ENCODE measurements at places on chromosomes 7 and 10.

DNA sequence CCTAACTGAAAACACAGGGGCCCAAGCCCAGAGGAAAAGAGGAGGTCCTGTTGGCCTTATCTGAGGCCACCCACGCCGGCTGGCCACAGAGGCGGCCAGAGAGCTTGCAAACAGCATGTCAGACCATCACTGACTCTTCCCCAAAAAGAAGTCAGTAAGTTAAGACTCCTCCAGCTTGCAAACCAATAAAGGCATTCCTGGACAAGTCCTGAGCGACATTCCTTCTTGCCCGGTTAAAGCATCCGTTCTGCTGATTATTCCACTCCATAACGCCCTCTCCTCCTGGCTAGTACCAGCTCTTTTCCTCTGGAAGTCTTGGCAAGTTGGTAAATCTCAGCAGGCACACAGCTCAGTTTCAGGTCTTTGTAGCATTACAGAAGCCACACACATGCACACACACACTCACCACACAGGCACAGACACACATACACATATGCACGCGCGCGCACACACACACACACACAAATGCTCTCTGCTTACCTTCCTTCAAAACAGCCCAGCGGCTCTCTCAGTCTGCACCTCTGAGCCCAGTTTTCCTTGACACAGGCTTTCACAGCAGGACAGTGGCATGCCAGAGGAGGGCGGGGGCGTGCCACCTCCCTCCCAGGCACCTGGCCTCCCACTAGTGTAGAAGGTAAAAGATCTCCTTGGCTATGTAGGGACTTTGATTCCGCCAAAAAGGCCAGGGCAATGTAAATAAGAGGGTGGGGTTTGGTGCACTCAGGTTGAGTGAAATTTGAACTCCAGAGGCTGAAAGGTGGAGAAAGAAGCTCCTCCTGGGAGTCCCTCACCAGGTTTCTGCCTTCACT is 201.4 kb downstream of the TNS3 start:
- DNase-seq: no peak

DNA sequence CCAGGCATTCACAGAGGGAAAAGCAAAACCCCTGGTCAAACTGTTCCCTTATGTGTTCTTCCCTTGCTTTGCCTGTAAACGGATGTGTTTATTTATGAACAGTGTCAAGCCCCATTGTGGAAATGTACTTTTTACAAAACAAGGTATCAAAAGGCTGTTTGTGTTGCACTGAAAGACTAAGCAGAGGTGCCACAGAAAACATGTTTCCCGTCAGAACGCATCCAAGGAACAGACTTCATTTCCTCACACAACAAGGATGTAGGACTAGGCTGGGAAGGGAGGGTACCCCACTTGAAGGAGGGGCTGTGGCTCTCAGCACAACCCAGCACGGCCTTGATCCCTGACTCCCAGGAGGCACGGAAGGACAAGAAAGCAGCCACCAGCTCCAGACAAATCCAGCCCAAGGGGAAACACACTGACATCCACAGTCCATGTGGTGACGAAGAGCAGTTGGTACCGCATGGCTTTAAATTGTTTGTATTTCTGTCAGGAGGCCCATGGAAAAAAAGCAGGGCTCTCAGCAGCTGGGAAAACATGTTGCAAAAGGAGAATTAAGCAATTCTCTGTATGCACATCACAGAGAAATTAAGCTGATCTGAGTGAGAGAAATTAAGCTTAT is 85.6 kb downstream of the RNF216 start:
- DNase-seq: no peak

- no peak for DNase-seq
These were observed 126.3 kb upstream of the CELF2 start for GRCh38 chr10:10891124-10892082.

DNA sequence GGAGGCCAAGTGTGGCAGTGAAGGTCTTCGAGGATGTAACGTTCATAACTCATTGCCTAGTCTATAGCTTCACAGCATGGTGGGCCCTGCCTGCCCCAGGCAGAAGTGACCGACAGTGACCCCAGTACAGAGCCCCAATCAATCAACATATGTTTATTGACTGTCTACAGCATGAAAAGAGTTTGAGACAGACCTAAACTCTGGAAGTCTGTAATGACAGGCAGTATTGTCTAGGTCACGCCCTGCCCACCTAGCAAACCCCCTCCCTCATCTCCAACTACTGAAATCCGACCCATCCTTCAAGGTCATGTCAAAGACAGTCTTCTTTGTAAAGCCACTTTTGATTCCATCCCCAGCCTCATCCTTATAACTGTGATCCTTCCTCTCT is 43.9 kb downstream of the LYZL1 start:
- DNase-seq: no peak

DNA sequence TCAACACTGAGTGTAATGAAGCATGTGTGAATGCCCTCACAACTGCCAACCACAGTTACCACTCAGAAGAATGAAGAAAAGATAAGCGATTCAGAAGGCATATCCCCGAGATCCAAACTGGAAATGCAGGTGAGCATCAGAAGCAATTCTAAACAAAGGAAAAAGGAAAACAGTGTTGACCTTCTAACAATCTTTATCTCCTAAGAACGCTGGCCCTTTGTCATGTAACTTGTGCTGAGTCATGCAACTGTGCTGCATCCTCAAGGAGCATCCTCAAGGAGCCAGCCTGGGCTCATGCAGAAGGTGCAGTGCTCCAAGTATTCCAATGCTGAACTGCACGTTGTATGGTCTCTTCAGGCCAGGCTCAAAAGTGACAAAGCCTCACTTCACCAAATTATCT is 30.6 kb downstream of the SEC61G start:
- DNase-seq: no peak

DNA sequence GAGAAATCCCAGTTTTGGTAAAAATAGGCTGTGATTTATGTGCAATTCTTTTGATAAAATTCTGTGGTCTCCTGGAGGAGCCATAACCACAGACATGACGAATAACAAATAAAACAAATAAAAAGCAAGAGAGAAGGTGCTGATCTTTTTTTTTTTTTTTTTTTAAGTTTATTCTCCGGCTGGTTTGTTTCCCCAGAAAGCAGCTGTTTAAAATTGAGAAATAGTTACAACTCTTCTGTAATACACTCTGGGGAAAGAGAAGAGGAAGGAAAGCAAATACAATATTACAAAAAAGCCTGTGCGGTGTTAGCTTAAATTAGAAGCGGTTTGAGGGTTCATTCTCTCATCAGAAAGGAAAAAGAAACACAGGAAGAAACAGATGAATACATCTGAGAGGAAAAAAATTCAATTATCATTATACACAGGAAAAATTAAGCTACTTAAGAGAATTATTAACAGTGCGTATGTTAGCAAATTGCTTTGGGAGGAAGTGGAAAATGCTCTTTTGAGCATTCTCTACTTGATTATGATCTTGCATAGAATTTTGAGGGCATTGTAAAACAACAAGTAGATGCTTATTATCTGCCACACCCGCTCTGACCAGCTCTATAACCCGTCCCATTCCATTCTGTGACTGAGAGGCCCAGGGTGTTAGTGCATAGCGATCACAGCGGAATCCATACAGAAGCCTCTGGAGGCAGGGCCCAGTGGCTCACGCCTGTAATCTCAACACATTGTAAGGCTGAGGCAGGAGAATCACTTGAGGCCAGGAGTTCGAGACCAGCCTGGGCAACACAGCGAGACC is 40.6 kb upstream of the WAC start:
- DNase-seq: no peak

DNA sequence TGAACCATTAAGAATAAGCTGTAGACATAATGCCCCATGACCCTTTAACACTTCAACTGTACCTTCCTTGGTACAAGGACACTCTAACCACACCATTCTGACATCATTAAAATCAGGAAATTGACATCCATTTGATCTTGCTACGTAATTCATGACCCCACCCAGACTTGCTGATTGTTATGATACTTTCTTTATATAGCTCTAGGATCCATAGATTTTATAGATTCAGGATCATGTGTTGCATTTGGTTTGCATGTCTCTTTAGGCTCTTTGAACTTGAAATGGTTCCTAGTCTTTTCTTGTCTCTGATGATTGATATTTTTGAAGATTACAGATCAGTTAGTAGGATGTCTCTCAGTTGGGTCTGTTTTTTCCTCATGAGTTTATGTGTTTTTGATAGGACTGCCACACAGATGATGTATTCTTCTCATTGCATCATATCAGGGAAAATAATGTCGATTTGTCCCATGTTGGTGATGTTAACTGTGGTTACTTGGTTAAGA is 13.5 kb downstream of the CCM2 start:
- DNase-seq: no peak

- no peak for DNase-seq
These were observed 28.0 kb downstream of the DLD start for GRCh38 chr7:107918948-107919347.

DNA sequence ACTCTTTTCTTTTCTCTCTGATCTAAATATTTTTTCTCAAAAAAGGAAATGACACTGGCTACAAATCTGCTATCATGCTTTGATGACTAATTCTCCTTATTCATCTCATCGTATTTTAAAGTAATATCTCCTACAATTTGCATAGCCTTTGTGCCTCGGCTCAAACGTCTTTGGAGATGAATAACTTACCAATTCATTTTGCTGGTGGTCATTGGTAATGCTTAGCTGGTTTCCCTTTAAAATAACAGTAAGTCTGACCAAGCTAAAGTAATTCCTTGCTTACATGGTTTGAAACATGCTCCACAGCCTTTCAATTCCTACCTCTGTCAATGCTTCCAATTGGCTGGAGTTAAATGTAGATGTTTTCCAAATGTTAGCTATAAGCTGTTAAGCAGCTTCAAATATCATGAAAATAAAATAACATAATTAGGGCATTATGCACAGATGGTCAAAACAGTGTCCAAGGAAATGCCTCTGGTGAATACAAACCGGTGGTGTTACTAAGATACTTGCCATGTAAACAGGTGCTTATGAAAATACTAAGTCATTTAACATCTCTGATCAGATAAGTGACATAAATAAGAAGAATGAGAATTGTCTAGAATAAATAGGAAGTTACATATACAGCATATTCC is 435.0 kb downstream of the POM121L12 start:
- no peak for DNase-seq

- DNase-seq: no peak
These were observed at the start of gene RBM20 for GRCh38 chr10:110643653-110644597. TSS of gene RBM20 (plus strand) at chr10:110644336. CDS start at chr10:110644455, 119 bp downstream.

GRCh38 chr10:3782451-3783315 is 2.3 kb downstream of the KLF6 start:
- peak; percentile 67 for DNase-seq

DNA sequence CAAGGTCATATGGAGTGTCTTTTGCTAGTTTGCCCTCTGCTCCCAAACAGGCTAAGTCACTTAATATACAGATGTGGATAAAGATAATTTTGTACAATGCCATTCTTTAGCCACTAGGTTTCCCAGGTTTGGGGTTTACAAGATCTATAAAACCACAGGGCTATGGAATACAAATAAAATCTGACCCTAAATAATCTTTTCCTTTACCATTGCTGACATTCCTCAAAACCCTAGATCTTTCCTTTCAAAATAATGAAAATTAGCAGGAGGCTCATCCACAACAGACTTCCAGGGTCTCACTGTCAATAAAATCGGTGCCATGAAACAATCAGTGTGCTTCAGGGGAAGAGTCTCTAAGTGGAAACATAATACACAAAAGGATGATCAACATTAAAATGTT is 148.4 kb downstream of the CPEB3 start:
- DNase-seq: no peak

DNA sequence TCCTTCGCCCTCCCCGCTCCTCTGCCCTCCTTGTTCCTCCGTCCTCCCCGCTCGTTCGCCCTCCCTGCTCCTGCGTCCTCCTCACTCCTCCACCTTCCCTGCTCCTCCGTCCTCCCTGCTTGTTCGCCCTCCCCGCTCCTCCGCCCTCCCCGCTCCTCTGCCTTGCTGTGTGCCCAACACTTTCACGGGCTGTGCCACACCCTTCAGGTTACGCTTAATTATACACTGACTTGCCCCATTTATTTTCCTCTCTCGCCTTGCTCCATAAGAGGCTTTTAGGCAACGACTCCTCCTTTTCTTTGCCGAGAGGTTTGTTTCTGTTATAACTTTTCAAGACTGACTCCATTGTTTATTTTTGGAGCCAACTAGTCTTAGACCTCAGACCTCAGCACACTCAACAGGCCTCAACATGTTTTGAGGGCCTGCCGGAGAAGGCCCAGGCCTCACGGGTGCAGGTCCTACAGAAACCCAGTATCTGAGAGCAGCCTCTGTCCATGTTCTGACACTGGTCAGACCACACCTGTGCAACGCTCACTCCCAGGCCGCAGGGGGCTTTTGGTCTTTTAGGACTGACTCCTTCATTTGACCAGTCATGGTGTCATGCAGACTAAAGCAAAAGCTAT is 18.2 kb upstream of the PRKAG2 start:
- no peak for DNase-seq

DNA sequence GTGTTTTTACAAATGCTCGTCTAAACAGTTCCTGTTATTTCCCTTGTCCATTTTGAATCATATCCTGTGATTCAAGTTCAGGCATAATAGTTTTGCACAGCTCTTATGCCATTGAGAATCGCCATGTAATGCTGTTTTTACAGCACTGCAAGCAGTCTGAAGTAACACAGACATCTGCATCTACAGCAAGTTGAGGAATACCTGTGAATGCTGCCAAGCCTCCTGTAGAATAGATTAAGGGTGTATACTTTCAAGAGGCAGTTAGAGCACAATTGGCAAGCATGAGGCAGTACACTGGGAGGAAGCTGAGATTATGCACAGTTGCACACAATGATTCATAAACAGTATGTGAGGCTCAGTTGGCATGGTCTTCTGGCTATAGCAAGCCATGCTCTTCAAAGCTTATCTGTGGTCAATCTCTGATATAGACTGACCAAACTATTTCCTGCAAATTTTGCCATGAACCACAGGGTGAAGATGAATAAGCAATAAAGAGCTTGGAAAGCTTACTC is 121.9 kb upstream of the AKR1E2 start:
- no peak for DNase-seq

GRCh38 chr10:100934084-100934659 is 21.4 kb downstream of the SLF2 start:
- no peak for DNase-seq

DNA sequence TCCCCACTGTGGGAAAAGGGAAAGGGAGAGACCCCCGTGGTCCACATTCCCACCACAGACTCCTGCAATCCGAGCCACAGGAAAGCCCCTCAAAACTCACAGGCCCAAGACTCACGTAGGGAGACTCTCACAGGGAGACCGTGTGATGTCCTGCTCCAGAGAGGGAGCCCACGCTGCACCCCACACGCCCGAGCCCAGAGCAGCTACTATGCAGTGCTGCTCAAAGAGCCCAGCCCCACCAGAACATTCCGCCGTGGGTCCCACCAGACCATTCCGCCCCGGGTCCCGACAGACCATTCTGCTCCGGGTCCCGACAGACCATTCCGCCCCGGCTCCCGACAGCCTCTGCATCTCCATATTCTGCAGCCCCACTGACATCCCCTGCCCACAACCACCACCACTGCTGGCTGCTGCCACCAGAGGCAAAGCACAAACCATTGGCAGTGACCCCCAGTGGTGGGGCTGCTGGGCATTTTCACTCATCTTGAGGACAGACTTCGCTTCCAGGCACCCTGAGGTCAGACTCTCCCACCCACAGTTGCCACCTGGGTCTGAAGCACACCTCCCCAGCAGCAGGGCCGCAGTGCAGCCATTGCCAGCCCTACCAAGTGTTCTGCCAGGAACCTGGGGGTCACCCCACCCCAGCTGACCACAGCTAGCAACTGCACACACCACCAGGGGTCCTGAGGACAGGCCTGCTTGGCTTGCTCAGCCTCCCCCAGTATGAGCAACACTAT is 625.4 kb upstream of the FOXK1 start:
- DNase-seq: no peak
